Adrenal gland (tissue), 19 donors: ENCODE measurements at places on chromosomes 12 and 14. TPM values are rescaled to one million over a fixed set of nuclear protein-coding genes. Genes with fewer than 3 reads are reported as not detected.

- H3K36me3 ChIP-seq, result no peaks in the 10 kb centered on the region
- peaks cover 12% of the 10 kb centered on the region for H3K27me3 ChIP-seq
- H3K4me1 ChIP-seq, result no peaks in the 10 kb centered on the region
- peak; percentile 67 for DNase-seq
- peak overlapping the region; percentile 72 for H3K27ac ChIP-seq
Observed at GRCh38 chr12:21941506-21942376, 515 bp upstream of the ABCC9 start.

DNA sequence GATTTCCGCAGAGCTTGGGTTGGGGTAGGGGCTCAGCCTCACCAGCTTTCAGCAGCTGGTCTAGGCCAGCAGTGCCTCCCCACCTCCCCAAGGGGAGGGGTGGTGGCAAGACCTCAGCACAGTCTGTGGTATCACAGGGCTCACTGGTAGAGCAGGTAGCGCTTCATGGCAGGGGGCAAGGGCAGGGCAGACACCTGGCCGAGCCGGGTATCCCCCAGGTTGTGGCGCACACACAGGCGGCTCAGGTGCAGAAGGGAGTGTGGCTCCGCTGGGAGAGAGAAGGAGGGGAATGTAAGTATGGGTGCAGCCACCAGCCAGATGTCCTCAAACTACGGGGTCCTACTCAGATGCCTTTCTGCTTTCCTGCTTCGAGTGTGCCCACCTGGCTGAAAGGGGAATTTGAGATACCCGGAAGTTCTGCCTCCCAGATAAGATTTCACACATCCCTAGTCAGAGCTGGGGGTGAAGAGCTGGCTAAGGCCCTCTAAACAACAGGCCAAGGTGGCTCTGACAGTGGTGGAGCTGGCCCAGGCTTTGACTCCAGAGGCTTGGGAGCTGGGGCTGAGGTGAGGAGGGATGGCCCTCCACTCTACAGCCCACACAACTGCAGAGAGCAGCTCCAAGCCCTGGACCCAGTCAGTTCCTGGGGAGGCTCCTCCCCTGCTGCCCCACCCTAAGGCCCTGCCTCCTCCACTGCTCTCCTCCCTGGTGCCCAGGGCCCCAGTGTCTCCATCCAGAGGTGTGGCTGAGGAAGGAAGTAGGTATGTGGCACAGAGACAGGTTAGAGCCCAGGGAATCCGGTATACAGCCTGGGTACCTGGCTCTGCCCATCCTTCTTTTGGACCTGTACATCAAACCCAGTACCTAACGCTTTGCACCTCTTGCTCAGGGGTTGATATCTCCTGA, 1.8 kb downstream of the SPSB2 start:
- H3K4me3 ChIP-seq, result peak overlapping the region; percentile 91
- no peaks in the 10 kb centered on the region for H3K36me3 ChIP-seq
- peak; percentile 35 for DNase-seq
- peaks cover 31% of the 10 kb centered on the region for H3K4me1 ChIP-seq
- no peak overlapping the region for H3K27ac ChIP-seq

DNA sequence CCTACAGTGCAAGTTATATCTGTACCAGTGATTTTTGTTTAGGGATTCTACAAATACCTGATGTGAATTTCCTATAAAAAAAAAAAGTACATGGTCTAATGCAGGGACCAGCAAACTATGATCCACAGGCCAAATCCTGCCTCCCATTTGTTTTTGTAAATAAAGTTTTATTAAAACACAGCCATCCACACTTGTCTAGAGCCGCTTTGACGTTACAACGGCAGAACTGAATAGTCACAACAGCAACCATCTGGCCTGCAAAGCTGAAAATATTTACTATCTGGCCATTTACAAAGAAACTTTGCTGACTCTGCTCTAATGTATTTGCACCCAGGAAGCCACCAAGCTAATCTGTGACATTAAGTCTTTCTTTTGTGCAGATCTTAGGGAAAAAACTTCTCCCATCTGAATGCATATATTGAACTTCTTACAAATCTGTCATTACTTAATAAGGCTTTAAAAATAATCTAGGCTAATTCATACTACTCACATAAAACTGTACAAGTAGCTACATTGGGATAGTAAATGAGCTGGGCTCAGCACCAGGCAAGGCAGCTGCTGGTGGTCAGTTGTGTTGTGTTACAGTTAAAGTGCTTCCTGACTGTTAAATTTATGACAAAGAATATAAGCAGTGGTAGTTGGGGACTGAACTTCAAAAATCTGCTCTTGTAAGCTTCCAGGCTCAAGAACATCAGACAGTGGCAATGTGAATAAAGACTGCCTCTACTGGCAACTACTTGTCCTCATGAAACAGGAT, 303.3 kb downstream of the MED13L start:
- H3K27ac ChIP-seq, result no peak overlapping the region
- no peak overlapping the region for H3K4me3 ChIP-seq
- no peak for DNase-seq
- peaks cover 42% of the 10 kb centered on the region for H3K36me3 ChIP-seq
- H3K27me3 ChIP-seq, result no peaks in the 10 kb centered on the region

DNA sequence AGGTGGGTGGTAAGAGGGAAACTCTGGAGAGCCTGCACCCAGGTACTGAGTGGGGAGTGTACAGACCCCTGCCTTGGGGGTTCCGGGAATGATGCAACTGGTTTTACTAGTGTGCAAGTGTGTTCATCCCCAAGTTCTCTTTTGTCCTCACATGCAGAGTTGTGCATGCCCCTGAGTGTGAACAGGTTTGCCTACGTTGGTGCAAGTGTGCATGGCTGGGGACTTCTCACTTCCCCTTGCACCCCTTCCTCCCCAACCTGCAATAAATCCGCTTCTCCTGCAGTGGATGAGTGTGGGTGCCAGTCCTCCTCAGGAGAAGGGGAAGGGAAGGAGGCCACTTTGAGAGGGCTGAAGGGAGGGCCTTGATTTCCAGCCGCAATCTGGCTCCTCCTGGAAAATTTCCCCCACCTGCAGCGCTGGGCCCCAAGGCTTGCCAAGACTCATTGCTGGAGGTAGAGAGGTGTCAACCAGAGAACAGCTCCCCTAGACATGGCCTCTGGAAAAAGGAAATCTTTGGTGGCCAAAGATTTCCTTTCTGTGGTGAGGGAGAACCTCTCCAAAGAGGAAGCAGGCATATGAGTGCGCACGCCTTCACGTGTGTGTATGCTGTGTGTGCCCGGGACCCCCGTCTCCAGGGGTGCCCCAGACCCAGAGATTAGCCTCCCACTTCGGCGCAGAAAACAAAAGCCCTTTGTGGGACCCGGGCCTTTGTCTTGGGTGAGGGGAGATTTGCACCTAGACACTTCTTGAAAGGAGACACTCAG, 5.5 kb downstream of the AQP2 start:
- H3K27me3 ChIP-seq, result peaks cover 12% of the 10 kb centered on the region
- no peak overlapping the region for H3K27ac ChIP-seq
- H3K4me3 ChIP-seq, result no peak overlapping the region
- no peaks in the 10 kb centered on the region for H3K36me3 ChIP-seq
- H3K4me1 ChIP-seq, result no peaks in the 10 kb centered on the region
- no peak for DNase-seq

DNA sequence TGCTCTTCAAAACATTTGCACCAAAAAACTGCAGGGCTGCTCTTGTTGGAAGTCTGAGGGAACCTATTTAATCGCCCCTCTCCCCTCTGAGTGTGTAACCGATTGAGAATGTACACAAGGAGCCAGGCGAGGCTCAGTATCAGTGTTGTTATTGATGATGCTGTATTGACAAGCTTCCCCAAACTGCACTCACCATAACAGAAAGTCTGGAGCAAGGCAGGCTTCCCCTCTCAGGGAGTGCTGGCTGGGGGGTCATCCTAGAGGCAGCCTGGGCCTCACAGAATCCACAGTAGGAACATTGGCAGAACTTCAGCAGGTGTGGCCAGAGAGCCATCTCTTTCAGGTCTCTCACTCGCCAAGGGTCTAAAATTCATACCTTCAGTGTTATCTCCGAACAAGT, 58.1 kb upstream of the TUNAR start:
- DNase-seq, result no peak
- no peaks in the 10 kb centered on the region for H3K36me3 ChIP-seq
- H3K4me1 ChIP-seq, result no peaks in the 10 kb centered on the region
- no peak overlapping the region for H3K4me3 ChIP-seq
- no peak overlapping the region for H3K27ac ChIP-seq

TMTC1 gene
- 82.2 TPM for total RNA-seq

TDRD9 gene
- total RNA-seq, result 2.4 TPM

KLHDC1 gene
- total RNA-seq, result 8.1 TPM

PELI2 gene
- 6.7 TPM for total RNA-seq

- no peak overlapping the region for H3K27ac ChIP-seq
- no peak overlapping the region for H3K4me3 ChIP-seq
- no peaks in the 10 kb centered on the region for H3K27me3 ChIP-seq
- H3K4me1 ChIP-seq, result peaks cover 23% of the 10 kb centered on the region
- no peaks in the 10 kb centered on the region for H3K36me3 ChIP-seq
Observed at GRCh38 chr12:124557518-124558223, 9.7 kb downstream of the NCOR2 start.

SNRNP35 gene
- 37.4 TPM for total RNA-seq

GRCh38 chr14:55354500-55354899, 57.1 kb downstream of the ATG14 start:
- peak; percentile 43 for DNase-seq
- H3K4me1 ChIP-seq, result no peaks in the 10 kb centered on the region
- H3K4me3 ChIP-seq, result no peak overlapping the region
- H3K27me3 ChIP-seq, result no peaks in the 10 kb centered on the region

REP15 gene
- total RNA-seq, result 0.91 TPM

PIANP gene
- 0.11 TPM for total RNA-seq

- peaks cover 10% of the 10 kb centered on the region for H3K27me3 ChIP-seq
- no peak for DNase-seq
- no peak overlapping the region for H3K27ac ChIP-seq
- no peaks in the 10 kb centered on the region for H3K36me3 ChIP-seq
Observed at GRCh38 chr14:95362138-95362494, 42.4 kb upstream of the CLMN start.

DNA sequence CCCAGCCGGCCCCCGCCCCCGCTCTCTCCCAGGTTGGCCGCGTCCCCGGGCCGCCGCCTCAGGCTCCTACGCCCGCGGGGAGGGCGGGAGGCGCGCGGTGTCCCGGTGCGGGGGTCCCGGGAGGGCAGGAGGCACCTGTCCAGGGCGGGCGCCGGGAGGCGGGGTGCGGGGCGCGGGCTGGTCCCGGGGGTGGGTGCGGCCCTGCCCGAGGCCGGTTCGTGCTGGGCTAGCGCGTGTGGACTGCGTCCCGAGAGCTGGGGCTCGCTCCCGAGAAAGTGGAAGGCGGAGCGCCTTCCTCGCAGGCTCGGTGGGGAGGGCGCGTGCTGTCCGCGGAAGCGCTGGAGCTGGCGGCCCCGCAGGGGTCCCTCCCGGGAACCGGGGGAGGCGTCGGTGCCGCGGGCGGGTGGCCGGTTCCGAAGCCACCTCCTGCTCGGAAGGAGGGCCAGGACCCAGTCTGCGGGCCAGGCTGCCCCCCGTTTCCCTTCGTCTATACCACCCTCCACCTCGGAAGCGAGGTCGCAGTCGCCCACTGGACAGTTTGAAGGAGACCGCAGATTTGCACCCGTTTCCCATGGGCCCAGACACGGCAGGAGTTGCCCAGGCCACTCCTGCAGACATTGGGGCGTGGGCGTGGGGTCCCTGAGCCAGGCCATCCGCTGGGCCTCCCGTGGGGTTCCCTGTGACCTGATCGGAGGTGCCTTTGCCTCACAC, 636 bp downstream of the ZFYVE21 start:
- no peaks in the 10 kb centered on the region for H3K36me3 ChIP-seq
- no peaks in the 10 kb centered on the region for H3K27me3 ChIP-seq
- DNase-seq, result no peak
